Naive thymus-derived CD8-positive, alpha-beta T cell (primary cell): ENCODE measurements at places on chromosomes 7 and 10.

DNA sequence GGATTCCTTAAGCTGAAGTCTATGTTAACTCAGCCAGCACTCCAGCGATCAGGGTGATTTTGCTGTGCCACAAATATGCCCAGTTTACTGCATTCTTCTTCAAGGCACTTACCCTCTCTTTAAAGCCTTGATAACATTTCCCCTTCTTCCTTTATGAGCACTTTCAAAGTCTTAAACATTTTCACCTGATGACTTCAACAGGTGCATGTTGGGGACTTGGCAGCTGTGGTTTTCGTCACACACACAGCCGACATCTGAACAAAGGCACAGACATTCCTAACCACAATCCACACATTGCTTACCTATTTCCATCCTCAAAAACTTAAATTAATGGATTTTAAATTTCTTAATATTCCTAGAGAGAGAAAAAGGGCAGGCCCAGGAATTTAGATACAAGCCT is 331.5 kb downstream of the CRPPA start:
- DNase-seq = no peak
- no peaks in the 10 kb centered on the region for H3K36me3 ChIP-seq
- H3K4me3 ChIP-seq = no peak overlapping the region
- no peaks in the 10 kb centered on the region for H3K27me3 ChIP-seq

DNA sequence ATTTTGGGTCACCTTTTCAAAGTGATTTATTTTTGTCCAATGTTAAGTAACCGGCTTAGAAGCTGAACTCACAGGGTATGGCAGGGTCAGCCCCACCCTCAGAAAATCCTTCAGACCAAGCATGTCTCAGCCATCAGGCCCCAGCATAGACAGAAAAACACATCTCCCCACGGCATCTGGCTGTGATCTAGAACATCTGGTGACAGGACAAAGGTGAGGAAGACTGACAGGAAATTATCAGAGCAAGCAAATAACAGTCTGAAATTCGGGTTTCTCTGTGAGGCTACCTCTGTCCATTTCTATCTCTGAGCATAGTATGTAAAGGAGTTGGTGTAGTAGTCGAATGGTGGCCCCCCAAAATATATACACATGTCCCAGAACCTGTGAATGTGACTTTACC is 177.0 kb upstream of the C1GALT1 start:
- H3K27ac ChIP-seq = no peak overlapping the region
- H3K4me1 ChIP-seq = no peaks in the 10 kb centered on the region
- no peaks in the 10 kb centered on the region for H3K36me3 ChIP-seq
- H3K27me3 ChIP-seq = peaks cover 11% of the 10 kb centered on the region

- no peak overlapping the region for H3K27ac ChIP-seq
- peaks cover 76% of the 10 kb centered on the region for H3K36me3 ChIP-seq
- H3K27me3 ChIP-seq = no peaks in the 10 kb centered on the region
- no peak overlapping the region for H3K4me3 ChIP-seq
Measured at GRCh38 chr7:143305423-143306070, 10.4 kb upstream of the CLCN1 start.

- no peak overlapping the region for H3K4me3 ChIP-seq
- H3K27ac ChIP-seq = no peak overlapping the region
- H3K27me3 ChIP-seq = peaks cover 12% of the 10 kb centered on the region
- H3K36me3 ChIP-seq = no peaks in the 10 kb centered on the region
- no peak for DNase-seq
Measured at GRCh38 chr10:27663621-27664020, 82.0 kb downstream of the MKX start.

- H3K27ac ChIP-seq = no peak overlapping the region
- H3K4me3 ChIP-seq = no peak overlapping the region
- no peaks in the 10 kb centered on the region for H3K36me3 ChIP-seq
- peaks cover 27% of the 10 kb centered on the region for H3K27me3 ChIP-seq
- DNase-seq = no peak
Measured at GRCh38 chr7:45221896-45222604, 64.5 kb downstream of the RAMP3 start.

GRCh38 chr10:96073722-96074121 is 30.3 kb downstream of the CCNJ start:
- H3K36me3 ChIP-seq = peaks cover 14% of the 10 kb centered on the region
- no peak overlapping the region for H3K4me3 ChIP-seq
- H3K27ac ChIP-seq = no peak overlapping the region
- DNase-seq = no peak
- H3K4me1 ChIP-seq = no peaks in the 10 kb centered on the region

DNA sequence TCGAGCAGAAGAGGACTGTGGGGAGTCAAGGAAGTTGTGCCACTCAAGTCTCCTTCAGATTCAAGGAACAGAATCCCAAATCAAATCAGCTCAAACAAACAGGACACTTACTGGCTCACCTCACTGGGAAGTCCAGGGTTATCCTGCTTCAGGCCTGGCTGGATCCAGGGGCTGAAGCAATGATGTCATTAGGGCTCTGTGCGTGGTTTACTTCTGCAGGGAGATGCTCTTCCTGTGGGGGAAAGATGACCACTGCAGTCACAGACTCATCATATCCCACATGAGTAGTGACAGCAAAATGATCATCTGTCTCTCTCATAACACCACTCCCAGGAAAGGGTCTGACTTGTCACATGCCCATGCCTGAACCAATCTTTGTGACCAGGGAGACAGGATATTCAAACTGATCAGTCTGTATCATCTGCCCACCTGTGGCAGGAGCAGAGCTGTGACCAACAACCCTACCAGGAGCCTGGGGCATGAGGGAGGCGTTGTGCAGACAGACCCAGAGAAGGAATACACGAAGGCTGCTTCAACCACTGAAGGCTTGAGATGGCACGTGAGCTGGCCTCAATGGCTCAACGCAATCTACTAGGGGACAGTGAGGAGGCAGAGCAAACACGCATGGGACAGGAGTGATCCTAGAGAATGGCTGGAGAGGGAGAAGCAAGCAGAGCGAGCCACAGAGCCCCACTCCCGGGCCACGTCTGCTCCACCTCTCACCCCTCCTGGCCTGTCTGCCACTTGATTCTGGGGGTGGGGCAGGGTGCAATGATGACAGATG is 27.6 kb upstream of the NANOS1 start:
- H3K4me3 ChIP-seq = no peak overlapping the region
- DNase-seq = no peak
- H3K4me1 ChIP-seq = peaks cover 1% of the 10 kb centered on the region

DNA sequence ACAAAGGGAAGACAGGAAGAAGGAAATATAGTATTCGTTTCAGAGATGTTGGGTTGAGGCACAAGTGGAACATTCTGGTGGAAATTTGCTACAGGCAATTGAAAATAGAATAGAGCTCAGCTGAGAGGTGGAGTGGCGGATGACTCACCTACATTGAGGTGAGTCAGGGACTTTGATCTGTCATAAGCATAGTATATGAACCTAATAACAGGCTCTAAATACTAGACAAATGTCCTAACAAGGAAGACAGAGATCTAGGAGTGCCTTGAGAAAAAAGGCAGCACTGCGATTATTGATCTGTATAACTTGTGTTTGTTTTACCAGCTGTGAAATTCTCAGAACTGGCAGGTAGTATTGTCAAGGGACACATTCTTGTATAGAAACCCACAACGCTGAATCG is 907 bp upstream of the IFRD1 start:
- peak; percentile 17 for DNase-seq
- no peaks in the 10 kb centered on the region for H3K36me3 ChIP-seq
- peaks cover 43% of the 10 kb centered on the region for H3K4me1 ChIP-seq
- peak overlapping the region; percentile 99 for H3K4me3 ChIP-seq
- peak overlapping the region; percentile 99 for H3K27ac ChIP-seq
- H3K27me3 ChIP-seq = no peaks in the 10 kb centered on the region

DNA sequence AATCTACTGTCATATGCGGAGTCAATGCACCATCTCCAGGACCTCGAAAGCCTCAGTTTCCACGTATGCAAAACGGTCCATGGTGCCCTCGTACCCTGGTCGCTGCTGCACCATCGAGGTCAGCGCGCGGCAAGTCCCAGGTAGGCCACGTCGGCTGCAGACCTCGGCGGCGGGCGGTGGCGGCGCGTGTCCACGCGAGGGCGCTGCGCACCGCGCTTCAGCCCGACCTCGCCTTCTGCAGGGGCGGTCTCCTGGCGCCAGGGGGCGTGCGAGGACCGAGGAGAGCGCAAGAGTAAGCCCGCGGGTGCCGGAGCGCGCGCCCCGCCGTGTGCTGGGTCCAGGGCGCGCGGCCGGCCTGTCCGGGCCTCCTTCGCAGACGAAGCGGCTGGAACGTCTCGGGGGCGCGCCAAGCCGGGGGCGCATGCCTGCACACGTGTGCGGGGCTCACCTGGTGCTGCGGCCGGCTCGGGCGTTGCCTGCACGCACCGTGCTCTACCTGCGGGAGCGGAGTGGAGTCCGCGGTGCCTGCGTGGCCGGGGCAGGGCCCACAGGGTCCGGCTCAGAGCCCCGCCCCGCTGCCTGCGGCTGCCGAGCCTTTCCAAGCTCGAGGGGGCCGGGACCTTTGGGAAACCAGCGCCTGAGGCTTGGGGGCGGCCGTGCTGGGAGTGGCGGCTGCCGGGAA is 54.0 kb downstream of the GLRX3 start:
- no peak overlapping the region for H3K4me3 ChIP-seq
- H3K27ac ChIP-seq = no peak overlapping the region
- H3K27me3 ChIP-seq = peaks cover 4% of the 10 kb centered on the region
- no peaks in the 10 kb centered on the region for H3K36me3 ChIP-seq
- peaks cover 8% of the 10 kb centered on the region for H3K4me1 ChIP-seq

DNA sequence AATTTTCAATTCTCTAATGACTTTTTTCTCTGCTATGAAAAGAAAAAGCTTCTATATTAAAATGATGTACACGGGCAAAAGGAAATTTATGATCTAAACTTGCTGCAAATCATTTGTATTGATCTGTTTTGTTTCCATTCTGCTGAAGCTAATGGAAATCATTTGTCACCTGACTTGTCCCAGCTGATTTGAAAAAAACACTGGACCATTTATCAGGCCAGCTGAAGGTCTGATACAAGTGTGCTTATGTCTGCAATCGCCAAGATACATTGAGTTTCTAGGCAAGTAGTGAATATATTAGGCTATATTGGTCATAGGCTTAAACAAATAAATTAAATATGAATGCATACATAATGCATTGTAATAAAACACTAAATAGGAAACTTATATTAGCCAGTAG is 1309.7 kb downstream of the REEP3 start:
- DNase-seq = no peak
- H3K4me1 ChIP-seq = no peaks in the 10 kb centered on the region
- no peaks in the 10 kb centered on the region for H3K27me3 ChIP-seq
- H3K4me3 ChIP-seq = no peak overlapping the region
- H3K27ac ChIP-seq = no peak overlapping the region

- no peaks in the 10 kb centered on the region for H3K4me1 ChIP-seq
- no peak for DNase-seq
- no peak overlapping the region for H3K4me3 ChIP-seq
- H3K27ac ChIP-seq = no peak overlapping the region
- peaks cover 13% of the 10 kb centered on the region for H3K27me3 ChIP-seq
Measured at GRCh38 chr10:117652228-117653169, 110.0 kb downstream of the EMX2 start.

- DNase-seq = no peak
- no peaks in the 10 kb centered on the region for H3K4me1 ChIP-seq
- no peaks in the 10 kb centered on the region for H3K36me3 ChIP-seq
- no peak overlapping the region for H3K27ac ChIP-seq
- H3K4me3 ChIP-seq = no peak overlapping the region
Measured at GRCh38 chr7:46651070-46651469, 730.0 kb upstream of the IGFBP3 start.

DNA sequence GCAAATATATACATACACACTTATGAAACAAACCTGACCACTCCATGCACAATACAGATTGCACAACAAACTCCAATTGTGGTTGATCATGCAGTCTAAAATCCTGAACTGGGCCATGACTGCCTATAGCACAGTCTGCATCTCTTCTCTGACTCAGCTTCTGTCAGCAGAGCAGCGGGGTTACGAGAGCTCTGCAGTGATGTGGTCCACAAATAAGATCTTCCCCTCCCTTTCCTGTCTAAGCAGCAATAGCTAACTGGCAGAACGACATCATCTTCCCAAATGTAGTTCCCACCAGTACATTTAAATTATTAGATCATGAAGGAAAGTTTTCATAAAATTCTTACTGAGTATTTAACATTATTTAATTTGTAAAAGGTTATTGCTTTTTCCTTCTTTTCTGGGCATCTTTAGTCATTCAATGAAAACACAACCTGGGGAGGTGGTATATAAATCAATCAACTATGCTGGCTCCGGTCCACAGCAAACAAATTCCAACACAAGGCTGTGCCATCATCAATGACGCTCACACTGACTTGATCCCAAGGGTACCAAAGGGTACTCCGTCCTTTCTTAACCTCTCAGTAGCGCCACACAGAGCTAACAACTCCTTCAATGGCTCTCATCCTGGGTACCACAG is 17.1 kb downstream of the ARHGAP21 start:
- DNase-seq = no peak
- no peak overlapping the region for H3K27ac ChIP-seq
- no peak overlapping the region for H3K4me3 ChIP-seq
- H3K27me3 ChIP-seq = no peaks in the 10 kb centered on the region
- H3K4me1 ChIP-seq = peaks cover 3% of the 10 kb centered on the region

- H3K4me1 ChIP-seq = no peaks in the 10 kb centered on the region
- H3K27ac ChIP-seq = no peak overlapping the region
- DNase-seq = no peak
- H3K27me3 ChIP-seq = no peaks in the 10 kb centered on the region
Measured at GRCh38 chr7:19957664-19958063, 184.2 kb upstream of the TMEM196 start.

DNA sequence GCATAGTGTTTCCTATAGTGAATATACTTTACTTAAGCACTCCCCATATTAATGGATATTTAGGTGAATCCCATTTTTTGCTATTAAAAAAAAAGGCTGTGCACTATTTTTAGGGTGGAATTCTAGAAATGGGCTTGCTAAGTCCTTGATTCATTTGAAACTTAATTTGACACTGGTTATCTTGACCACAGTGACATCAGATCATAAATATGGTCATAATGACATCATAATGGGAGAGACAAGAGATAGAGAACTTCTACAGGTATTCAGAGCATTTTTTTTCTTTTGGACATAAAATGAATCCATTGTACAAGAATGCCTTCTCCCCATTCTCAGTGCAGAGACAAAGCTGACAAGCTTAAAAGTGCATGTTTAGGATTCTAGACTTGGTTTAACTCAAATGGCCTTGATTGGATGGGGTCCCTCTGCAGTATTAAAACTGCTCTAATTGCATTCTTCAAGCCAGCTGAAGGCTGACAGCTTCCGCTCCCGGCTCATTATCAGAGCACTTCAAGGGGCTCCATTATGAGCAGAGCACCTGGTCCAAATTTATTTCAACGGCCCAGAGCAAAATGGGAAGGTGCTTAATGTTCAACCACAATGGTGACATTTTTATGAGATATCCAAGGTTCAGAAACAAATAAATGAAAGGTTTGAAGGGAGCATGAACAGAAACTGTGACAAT is 104.8 kb downstream of the JAZF1 start:
- DNase-seq = no peak
- no peaks in the 10 kb centered on the region for H3K36me3 ChIP-seq
- H3K27me3 ChIP-seq = no peaks in the 10 kb centered on the region
- no peak overlapping the region for H3K27ac ChIP-seq
- H3K4me1 ChIP-seq = no peaks in the 10 kb centered on the region

- no peak overlapping the region for H3K4me3 ChIP-seq
- no peaks in the 10 kb centered on the region for H3K4me1 ChIP-seq
- H3K27me3 ChIP-seq = peaks cover 35% of the 10 kb centered on the region
- no peaks in the 10 kb centered on the region for H3K36me3 ChIP-seq
Measured at GRCh38 chr10:63106111-63106755, 26.9 kb upstream of the NRBF2 start.

GRCh38 chr10:132665946-132666704 is 119.8 kb downstream of the NKX6-2 start:
- H3K4me1 ChIP-seq = peaks cover 2% of the 10 kb centered on the region
- H3K27ac ChIP-seq = no peak overlapping the region
- H3K4me3 ChIP-seq = no peak overlapping the region
- H3K27me3 ChIP-seq = no peaks in the 10 kb centered on the region
